Right ventricle myocardium inferior (tissue), 1 donor: ENCODE measurements at places on chromosomes 7 and 10. TPM values are rescaled to one million over a fixed set of nuclear protein-coding genes. Genes with fewer than 3 reads are reported as not detected.

- no peak for DNase-seq
Measured at GRCh38 chr10:121527690-121528089, 70.6 kb downstream of the FGFR2 start.

DNA sequence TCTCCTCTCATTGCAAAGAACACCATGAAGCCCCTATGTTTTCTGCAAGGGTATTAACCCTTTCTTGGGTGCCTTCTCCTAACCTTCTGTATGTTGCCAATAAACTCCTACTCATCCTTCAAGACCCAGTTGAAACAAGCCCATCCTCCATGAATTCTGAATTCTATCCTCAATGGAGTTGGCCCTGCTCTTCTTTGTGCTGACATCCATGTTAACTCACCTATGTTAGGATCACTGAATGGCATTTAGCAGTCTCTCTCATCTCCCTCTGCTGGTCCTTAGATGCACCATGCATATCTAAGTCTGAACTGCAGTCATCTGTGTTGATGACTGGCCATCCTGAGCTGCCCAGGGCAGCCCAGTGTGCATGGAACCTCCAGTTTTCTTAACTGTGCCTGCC, 129.8 kb downstream of the BUB3 start:
- DNase-seq = no peak

GRCh38 chr7:134678115-134678514, 31.5 kb downstream of the BPGM start:
- DNase-seq = no peak

SLC25A13 gene
- total RNA-seq = 10.7 TPM

WNT8B gene
- not detected for total RNA-seq

DNA sequence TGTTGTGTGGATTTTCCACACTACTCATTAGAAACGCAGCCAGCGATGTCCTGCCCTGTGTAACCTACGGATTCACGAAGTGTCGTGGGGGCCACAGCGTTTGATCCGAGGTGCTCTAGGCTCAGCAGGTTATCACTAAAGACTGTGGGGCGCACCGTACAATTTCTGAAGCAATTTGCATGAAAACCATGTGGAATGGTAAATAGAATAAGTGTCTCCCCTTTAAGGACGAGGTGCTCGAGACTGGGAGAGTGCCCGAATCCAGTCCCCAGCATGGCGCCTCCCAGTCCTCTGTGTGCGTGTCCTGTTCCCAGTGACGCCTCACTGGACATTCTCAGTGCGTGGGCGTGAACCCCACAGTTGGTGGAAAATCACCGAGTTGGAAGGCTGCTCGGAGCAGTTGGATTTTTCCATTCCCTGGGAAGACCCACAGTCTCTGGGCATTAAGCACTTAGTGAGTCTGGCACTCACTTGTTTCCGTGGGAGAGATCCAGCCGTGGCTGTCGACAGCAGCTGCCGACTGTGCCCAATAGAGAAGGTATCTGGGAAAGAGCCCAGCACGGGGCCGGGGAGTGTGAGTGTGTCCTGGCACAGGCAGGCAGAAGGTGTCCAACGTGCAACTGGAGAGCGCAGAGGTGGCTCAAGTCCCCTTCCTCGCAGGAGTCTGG, 37.0 kb downstream of the PFKP start:
- DNase-seq = no peak

GRCh38 chr10:70320751-70321150, 36.9 kb upstream of the NPFFR1 start:
- DNase-seq = no peak

DNA sequence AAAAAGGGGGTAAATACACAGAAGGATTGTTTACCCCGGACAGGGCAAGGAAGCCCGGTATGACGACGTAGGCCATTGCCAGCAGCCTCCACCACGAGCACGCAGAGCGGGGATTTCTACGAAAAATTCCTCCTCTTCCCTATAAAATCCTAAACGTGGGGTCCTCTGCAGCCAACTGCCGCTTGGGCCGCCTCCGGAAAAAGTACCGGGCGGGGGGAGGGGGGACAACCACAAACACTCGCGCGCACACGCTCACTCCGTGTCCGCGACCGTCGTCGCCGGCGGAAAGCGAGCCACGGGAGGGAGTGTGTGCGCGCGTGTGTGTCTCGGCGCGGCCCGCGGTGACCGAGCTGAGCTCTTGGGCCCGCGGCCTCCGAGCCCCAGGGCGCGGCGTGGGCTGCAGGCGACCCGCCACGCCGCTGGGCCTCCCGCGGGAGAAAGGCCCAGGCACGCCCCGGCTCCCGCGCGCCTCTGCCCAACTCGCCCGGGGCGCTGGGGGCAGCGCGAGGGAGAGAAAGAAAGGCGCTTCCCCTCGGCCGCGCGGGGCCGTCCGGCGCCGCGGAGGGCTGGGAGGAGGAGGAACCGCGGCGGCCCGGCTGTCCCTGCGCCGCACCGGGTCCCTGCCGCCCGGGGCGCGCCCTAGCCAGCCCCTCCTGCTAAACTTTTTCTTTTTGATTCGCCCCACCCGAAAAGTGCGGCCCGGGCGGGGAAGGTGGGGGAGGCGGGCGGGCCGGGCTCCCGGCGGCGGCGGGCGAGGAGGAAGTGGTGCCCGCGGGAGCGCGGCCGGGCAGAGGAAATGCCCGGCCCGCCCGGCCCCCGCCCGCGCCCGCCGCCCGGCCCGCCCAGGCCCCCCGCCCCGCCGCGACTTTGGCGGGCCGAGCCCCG, 1.5 kb downstream of the CTBP2 start:
- peak; percentile 89 for DNase-seq

DNA sequence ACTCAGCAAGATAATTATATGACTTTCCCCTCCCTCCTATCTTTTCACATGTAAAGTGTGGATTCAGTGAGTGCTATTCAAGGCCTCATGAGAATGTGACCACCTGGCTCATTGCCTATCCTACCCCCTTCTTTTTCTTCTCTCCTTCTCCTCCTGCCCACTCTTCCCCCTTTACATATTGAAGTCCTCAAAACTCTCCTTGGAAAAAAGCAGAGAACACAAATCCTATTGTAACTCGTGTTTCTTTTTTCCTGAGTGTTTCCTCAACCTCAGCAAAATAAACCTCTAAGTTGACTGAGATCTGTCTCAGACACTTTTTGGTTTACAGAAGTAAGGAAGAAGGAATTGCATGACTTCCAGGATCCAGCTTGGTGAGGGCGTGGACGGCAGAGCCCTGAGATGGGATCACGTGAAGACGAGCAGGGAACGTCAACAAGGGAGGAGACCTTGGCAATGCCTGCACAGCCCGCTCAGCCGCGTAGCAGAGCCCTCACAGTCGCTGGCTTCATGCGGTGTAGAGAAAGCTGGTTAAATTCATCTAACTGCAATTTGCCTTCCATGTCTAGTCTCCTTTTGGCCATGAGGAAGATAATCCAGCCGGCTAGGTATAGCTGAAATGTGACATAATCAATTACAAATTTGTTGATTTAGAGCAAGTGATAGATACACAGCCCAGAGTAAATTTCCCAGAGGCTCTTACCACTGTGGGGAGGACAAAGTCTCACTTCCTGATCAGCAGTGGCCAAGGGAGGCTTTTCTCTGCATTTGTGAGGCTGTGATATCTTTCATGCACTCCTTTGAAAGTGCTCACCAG, 75.7 kb downstream of the LYZL2 start:
- peak; percentile 88 for DNase-seq

GRCh38 chr10:785861-786214, 96.4 kb upstream of the DIP2C start:
- DNase-seq = peak; percentile 73

PDK4 gene
- total RNA-seq = 431 TPM

- no peak for DNase-seq
Measured at GRCh38 chr7:33379891-33380525, 250.6 kb downstream of the BBS9 start.

PSTK gene
- 1.5 TPM for total RNA-seq

- DNase-seq = no peak
Measured at GRCh38 chr10:60914690-60915141, 29.3 kb downstream of the RHOBTB1 start.

- DNase-seq = no peak
Measured at GRCh38 chr7:47801423-47801822, 146.8 kb downstream of the PKD1L1 start.

GRCh38 chr10:24991298-24991697, 24.7 kb downstream of the ENKUR start:
- DNase-seq = no peak

DNA sequence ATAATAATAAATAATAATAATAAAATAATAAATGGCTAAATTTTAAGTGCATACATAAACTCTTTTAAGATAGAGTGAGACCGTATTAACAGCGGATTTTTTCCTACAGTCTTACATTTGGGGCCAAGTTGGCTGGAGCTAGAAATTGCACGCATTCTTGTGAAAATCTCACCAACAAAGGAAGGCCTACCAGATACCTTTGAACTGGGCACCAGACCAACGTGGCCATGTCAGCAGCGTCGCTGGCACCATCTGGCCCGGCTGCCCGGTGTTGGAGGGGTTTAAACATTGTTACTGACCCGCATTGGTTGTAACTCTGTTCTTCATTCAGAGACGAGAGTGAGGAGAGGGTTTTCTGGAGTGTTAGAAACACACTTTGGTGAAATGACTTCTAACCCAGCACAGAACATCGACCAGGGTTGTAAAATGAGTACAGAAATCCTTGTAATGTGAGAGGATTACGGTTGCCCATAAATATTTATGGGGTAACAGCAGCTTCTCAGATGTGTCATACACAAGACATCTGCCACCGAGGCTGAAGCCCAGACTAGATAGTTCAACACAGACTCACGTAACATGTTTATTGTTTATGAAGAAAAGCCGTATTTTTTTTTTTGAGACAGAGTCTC, 34.6 kb upstream of the UNCX start:
- no peak for DNase-seq

DNA sequence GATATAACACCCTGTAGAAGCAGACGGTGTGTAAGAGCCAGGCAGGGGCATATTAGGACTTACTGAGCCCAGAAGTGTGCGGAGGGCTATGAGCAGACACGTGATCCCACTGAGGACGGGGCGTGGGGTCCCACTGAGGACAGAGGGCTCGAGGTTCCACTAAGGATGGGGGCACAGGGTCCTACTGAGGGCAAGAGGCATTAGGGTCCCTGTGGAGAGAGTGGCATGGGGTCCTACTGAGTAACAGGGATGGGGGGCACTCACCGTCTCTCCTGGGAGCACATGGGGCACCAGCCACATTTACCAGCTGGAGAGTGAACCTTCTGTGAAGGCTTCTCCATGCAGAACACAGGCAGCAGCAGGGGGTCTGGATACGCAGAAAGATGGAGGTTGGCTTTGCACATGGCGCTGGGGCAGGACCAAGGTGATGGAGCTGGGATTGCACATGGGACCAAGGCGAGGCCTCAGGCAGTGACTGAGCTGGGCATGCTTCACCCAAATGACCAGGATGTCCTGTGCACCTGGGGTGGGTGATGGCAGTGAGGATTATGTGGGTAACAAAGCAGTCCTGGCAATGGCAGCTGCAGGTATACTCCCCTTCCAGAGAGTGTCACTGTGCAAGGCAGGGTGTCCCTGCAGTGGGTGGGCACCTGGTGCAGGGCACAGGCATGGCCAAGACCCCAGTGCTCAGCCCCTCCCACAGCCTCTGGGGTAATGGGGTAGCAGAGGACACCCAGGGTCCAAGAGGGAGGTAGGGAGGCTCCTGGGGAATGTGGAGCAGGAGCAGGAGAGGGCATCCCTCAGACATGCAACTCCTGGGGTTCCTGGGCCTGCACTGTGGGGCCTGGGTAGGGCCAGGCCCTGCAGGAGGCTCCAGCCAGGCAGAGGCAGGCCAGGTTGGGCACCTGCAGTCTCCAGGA, 278.1 kb downstream of the TCERG1L start:
- no peak for DNase-seq

DDC gene
- not detected for total RNA-seq

DNA sequence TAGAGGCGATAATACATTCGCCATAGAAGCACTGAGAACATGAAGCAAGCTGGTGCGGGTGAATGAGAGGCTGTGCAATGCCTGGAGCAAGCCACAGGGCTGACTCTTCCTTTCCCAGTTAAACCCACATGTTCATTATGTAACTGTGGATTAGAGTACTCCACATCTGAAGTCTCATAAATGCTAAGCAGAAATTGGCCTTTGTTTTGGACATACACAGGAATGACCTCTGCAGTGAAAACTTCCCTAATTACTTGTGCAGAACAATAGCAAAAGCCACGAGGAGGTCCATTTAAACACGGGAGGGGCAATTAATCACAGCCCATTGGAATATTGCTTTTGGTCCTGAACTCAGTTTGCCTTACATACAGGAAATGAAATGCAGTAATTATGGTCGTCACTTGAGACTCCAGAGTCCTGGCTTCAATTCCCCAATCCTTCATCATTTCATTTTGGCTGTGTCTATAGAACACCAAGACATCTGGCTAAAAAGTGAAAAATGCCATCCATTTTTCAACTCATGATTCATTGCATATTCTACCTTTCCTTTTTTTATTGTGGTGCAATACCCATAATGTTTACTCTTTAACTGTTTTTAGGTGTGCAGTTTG, 78.7 kb upstream of the CXCL12 start:
- DNase-seq = no peak

- DNase-seq = no peak
Measured at GRCh38 chr7:20079080-20079479, 138.1 kb downstream of the MACC1 start.

STEAP1 gene
- total RNA-seq = 1.4 TPM

WEE2 gene
- not detected for total RNA-seq

DNA sequence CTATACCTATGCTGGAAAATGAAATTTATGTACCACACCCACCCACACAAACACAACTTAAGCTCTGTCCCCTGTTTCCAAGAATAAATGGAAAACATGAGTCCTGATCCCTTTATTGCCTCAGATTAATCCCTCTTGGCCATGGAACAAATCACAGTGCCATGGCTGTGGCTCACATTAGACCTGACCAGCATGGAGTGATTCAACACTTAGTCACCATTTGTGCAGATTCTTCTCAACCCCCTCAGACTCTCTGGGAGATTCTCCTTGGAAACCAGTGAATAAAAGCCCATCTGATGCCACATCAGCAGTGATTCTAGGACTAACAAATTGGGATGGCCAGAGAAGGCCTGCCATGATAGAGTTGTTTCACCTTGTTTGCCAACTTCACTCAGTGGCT, 204.4 kb upstream of the TMEM72 start:
- no peak for DNase-seq

DNA sequence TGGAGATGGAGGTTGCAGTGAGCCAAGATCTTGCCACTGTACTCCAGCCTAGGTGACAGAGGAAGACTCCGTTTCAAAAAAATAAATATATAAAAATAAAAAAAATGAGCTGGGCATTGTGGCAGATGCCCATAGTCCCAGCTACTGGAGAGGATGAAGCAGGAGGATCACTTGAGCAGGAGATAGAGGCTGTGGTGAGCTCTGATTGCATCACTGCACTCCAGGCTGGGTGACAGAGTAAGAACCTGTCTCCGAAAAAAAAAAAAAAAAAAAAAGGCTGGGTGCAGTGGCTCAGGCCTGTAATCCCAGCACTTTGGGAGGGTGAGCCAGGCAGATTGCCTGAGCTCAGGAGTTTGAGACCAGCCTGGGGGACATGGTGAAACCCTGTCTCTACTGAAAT, 11.8 kb downstream of the ZNF487 start:
- no peak for DNase-seq

ELAPOR2 gene
- 6.4 TPM for total RNA-seq

GSDME gene
- total RNA-seq = 4.1 TPM

GRCh38 chr10:107914450-107915214, 750.1 kb upstream of the SORCS1 start:
- DNase-seq = peak; percentile 39

HOXA5 gene
- total RNA-seq = not detected
